ENCODE measurements at places on chromosomes 1 and 21.

GRCh38 chr1:61444288-61444687 lies 280.7 kb downstream of the TM2D1 start:
- no peak overlapping the region for H3K4me3 ChIP-seq
- DNase-seq = no peak
- H3K27me3 ChIP-seq = peaks cover 2% of the 10 kb centered on the region
- H3K4me1 ChIP-seq = no peaks in the 10 kb centered on the region
- H3K36me3 ChIP-seq = no peaks in the 10 kb centered on the region
- H3K27ac ChIP-seq = no peak overlapping the region

DNA sequence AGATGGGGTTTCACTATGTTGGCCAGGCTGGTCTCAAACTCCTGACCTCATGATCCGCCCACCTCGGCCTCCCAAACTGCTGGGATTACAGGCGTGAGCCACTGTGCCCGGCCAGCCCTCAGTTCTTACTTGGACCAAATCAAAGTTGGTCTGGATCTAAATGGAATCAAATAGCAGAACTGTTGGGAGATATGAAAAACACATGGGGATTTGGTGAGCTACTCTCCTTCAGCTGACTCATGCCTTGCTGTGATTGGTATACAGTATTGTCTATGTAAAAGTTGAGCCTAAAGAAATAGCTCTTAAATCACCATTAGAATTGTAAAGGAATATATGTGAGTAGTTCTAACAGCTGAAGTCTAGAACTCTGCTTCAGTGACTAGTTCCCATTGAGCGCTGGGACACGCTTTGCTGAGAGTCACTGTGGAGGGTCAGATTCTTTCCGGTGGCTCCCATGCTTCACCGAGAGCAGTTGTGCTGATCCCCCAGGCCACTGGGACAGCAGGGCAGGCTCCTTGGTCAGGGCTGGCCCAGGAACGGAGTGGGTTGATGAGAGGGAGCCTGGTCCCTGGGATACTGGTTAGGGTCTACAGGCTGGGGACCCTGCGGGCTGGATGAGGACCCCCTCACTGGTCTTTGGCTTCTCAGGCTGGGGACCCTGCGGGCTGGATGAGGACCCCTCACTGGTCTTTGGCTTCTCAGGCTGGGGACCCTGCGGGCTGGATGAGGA lies 14.0 kb downstream of the PKNOX1 start:
- no peak for DNase-seq
- peaks cover 34% of the 10 kb centered on the region for H3K4me1 ChIP-seq
- H3K36me3 ChIP-seq = peaks cover 6% of the 10 kb centered on the region
- no peak overlapping the region for H3K4me3 ChIP-seq
- no peaks in the 10 kb centered on the region for H3K27me3 ChIP-seq

DNA sequence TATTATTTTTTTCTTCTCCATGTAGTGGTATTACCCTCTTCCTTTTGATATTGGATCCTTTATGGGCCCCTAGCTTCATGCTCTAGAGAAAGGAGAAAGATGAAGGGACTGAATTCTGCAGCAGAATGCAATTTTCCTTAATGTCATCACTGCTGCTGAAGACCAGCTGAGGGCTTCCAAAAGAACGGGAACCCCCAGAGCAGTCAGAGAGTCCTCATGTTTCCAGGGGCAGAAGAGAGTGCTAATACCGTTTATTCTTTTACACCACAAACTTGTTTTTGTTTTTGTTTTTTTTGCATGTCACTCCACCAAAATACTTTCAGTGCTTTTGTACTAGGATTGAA lies 21.1 kb upstream of the TBX15 start:
- H3K4me1 ChIP-seq = peaks cover 13% of the 10 kb centered on the region
- no peak for DNase-seq
- H3K36me3 ChIP-seq = peaks cover 3% of the 10 kb centered on the region
- no peak overlapping the region for H3K27ac ChIP-seq

DNA sequence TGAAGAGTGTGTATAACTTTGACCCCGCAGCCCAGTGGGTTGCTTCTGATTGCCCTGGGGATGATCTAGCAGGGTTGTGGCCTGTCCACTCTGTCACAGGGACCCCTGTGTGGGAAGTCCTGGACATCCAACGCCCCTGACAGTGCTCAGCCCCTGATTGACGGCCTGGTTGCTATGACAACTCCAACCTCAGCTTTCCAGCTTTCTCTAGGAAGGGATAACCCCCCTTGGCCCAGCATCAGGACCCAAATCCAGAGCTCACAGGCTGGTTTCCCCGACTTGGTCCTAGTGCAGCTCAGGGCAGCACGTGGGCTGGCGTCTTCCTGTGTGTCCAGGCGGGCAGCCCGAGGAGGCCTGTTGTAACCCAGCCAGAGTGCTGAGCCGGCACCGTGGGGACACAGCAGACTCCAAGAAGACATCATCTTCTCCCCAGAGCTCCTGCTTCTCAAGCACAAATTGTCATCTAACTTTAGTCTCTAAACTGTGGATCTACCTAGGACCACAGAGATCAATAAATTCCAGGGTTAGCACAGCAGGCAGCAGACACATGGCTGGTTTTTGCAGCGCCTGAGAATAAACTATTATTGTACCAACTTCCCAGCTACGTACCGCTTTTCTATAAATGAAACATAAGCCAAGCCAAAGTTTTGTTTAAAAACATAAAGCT lies 18.9 kb upstream of the PDXK start:
- no peak overlapping the region for H3K4me3 ChIP-seq
- H3K27me3 ChIP-seq = peaks cover 5% of the 10 kb centered on the region
- DNase-seq = no peak
- peaks cover 9% of the 10 kb centered on the region for H3K4me1 ChIP-seq

DNA sequence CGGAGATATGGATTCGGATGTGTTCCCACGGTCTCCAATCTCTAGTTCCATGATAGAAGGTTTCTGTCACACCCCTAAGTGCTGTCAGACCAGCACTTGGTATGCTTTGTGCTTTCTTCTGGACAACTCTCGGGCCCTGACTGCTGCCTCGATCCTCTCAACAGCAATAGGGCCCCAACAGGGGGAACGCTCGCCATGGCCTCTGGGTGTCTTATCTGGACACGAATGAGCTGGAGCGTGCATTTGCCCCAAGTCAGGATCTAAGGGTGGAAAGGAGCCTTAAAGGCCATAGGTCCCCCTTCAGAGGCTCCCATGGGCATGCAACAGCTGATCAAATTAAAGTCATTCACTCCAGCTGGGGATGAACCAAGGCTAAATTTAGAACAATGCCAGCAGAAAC lies 76.8 kb downstream of the TCP10L start:
- no peaks in the 10 kb centered on the region for H3K36me3 ChIP-seq
- H3K4me3 ChIP-seq = no peak overlapping the region
- H3K27me3 ChIP-seq = peaks cover 6% of the 10 kb centered on the region
- no peaks in the 10 kb centered on the region for H3K4me1 ChIP-seq
- no peak overlapping the region for H3K27ac ChIP-seq

DNA sequence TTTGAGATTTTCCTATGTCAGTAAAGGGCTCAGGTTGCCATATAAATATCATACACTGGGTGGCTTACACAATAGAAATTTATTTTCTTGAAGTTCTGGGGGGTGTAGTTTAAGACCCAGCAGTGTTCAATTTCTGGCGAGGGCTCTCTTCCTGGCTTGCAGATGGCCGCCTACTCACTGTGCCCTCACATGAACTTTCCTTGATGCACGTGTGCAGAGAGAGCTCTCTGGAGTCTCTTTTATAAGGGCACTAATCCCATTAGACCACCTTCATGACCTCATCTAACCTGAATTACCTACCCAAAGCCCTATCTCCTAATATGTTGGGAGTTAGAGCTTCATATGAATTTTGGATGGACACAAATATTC lies 21.1 kb downstream of the TMEM51 start:
- H3K27ac ChIP-seq = no peak overlapping the region
- no peak for DNase-seq
- peaks cover 24% of the 10 kb centered on the region for H3K27me3 ChIP-seq
- no peaks in the 10 kb centered on the region for H3K36me3 ChIP-seq
- H3K4me1 ChIP-seq = no peaks in the 10 kb centered on the region
- no peak overlapping the region for H3K4me3 ChIP-seq

- no peaks in the 10 kb centered on the region for H3K36me3 ChIP-seq
- no peak overlapping the region for H3K27ac ChIP-seq
- no peak for DNase-seq
Measured at GRCh38 chr1:16183179-16183578, 27.3 kb upstream of the EPHA2 start.

- no peak overlapping the region for H3K27ac ChIP-seq
- H3K36me3 ChIP-seq = peaks cover 19% of the 10 kb centered on the region
- H3K4me3 ChIP-seq = no peak overlapping the region
- no peak for DNase-seq
- no peaks in the 10 kb centered on the region for H3K4me1 ChIP-seq
- H3K27me3 ChIP-seq = no peaks in the 10 kb centered on the region
Measured at GRCh38 chr1:119079881-119080280, 60.6 kb downstream of the WARS2 start.

DNA sequence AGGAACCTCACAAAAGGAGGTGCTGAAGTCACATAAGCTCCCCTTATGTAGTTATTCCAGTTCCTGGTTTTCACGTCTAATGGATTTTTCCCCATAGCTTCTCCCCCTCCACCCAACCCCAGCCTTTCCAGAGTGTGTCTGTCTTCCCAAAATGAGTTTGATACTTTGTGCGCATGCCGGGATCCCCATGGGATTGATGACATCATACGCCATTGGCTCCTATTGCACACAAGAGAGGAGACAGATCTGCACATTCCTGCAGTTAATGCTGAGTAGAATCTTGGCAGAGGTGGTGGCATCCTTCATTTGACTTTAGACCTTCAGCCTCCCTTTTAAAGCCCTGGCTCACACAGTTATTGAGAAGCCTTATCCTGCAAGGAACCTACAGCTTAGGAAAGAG lies 71.4 kb downstream of the DDR2 start:
- no peaks in the 10 kb centered on the region for H3K36me3 ChIP-seq
- H3K27ac ChIP-seq = no peak overlapping the region
- no peaks in the 10 kb centered on the region for H3K4me1 ChIP-seq
- no peak for DNase-seq
- H3K4me3 ChIP-seq = no peak overlapping the region

GRCh38 chr1:203440771-203441170 lies 34.8 kb upstream of the PRELP start:
- DNase-seq = no peak
- H3K36me3 ChIP-seq = no peaks in the 10 kb centered on the region
- H3K27me3 ChIP-seq = peaks cover 9% of the 10 kb centered on the region
- H3K4me3 ChIP-seq = no peak overlapping the region
- H3K4me1 ChIP-seq = no peaks in the 10 kb centered on the region

GRCh38 chr21:29312981-29313380 lies 14.3 kb downstream of the BACH1 start:
- DNase-seq = no peak
- H3K36me3 ChIP-seq = peaks cover 50% of the 10 kb centered on the region
- H3K4me3 ChIP-seq = no peak overlapping the region
- no peak overlapping the region for H3K27ac ChIP-seq

DNA sequence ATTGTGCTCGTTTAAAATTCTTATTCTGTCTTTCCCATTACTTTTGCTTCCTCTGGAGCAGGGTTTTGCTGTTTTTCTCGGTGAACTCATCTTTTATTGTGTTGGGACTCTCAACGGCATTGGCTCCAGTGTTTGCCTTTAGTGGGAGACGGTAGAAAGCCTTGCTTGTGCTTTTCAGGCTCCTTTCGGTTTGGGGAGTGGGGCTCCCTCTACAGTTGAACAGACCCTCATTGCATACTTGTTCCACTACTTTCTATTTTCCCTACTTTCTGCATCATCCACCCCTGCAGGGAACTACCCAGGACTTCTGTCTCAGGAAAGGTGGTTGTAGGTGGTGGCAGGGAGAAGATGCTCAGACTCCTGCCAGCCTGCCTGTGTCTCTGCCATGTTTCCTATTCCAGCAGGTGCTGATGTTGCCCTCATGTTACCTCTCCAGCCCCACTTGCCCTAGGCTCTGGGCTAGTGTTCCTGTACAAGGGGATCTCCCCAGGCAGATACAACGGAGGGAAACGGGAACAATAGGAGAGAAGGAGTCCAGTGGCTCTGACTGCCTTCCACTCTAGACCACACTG lies 68.5 kb upstream of the ZBTB18 start:
- no peak for DNase-seq
- H3K36me3 ChIP-seq = no peaks in the 10 kb centered on the region
- H3K27ac ChIP-seq = no peak overlapping the region
